ENCODE measurements at places on chromosomes 12 and 14.

DNA sequence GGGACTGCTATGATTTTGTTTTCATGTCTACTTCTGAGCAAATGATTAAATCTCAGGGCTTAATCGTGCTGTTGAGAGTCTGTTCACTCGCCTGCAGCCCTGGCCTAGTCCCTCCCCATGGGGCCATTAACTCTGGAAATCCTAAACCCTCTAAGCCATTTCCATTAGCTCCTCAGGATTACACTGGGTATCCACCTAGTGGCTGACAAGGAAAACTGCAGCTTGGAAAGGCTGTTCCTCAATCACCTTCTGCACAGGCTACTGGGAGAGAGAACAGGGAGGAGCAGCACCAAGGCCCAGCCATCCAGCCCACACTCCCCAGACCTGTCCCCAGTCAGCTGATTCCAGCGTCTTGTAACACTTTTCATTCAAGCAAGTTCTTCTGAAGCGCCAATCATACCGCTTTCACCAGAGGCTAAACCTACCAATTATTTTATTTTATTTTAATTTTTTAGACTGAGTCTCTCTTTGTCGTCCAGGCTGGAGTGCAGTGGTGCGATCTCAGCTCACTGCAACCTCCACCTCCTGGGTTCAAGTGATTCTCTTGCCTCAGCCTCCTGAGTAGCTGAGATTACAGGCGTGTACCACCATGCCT is 48.7 kb downstream of the NEUROD4 start:
- peak; percentile 74 for DNase-seq

- no peak for DNase-seq
Measured at GRCh38 chr14:91332171-91332985, 85.2 kb downstream of the CCDC88C start.

DNA sequence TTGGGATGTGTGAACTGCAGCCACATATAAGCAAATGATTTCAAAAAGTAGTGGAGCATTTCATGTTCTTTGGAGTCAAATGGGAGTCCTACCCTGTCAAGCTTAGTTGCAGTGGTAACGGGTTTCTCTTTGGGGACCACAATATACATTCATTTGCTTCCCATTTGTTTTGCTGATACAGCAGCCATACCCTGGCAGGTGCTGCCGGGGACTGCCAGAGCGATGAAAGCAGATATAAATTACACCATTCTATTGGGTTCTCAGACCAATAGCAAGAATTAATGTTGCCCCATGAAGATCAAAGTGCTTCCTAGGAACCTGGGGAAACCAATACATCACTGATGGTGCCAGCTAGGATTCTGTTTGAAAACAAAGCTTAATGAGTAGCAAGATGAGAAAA is 1621.5 kb upstream of the FLRT2 start:
- no peak for DNase-seq

DNA sequence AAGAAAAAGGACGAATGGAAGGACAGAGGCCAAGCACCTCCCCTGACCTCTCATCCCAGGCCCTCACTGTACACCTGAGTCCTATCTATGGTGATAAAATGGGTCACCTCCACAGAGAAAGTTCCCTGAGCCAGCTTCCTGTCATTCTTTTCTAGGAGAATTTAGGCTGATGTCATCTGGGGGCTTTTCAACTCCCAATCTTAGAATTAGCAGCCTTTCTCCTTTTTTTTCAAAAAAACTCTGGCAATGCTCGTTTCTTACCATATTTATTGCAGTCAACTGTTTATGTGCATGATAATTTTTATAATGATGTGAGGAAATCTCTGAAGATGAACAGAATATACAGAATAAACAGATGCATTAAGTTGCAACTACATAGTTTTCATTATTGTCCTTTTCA is 177.6 kb downstream of the SNAPC1 start:
- no peak for DNase-seq

DNA sequence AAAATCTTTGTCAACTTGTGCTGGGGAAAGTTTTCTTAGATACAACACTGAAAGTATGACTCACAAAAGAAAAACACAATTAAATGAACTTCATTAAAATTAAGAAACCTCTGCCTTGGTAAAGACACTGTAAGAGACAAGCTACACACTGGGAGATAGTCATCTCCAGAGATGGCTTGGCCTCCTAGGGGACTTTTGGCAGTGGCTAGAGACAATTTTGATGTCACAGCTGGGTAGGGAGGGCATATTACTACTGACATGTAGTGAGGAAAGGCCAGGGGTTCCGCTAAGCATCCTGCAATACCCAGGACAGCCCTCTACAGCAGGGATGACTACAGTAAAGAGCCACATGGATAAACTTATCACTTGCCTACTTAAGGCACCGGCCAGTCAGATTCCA is 8.7 kb upstream of the RNASE4 start:
- no peak for DNase-seq

DNA sequence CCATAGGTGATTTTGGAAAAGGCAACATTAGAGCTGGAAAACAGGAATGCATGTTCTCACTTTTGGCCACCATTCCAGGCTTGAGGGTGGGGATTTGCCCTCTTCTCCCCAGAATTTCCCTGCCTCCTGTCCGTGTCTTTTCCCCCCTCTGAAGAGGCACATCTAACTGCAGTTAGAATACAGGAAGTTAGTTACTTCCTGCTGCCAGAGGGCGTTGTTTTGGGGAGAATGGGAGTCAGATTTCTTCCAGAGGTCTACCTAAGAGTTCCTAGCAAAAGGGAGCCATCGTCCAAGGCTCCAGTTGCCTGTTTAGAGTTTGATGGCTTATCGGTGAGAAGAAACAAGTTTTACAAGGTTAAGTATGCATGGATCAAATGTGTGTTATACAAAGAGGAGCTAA is 112.8 kb upstream of the IGF1 start:
- DNase-seq, result no peak

DNA sequence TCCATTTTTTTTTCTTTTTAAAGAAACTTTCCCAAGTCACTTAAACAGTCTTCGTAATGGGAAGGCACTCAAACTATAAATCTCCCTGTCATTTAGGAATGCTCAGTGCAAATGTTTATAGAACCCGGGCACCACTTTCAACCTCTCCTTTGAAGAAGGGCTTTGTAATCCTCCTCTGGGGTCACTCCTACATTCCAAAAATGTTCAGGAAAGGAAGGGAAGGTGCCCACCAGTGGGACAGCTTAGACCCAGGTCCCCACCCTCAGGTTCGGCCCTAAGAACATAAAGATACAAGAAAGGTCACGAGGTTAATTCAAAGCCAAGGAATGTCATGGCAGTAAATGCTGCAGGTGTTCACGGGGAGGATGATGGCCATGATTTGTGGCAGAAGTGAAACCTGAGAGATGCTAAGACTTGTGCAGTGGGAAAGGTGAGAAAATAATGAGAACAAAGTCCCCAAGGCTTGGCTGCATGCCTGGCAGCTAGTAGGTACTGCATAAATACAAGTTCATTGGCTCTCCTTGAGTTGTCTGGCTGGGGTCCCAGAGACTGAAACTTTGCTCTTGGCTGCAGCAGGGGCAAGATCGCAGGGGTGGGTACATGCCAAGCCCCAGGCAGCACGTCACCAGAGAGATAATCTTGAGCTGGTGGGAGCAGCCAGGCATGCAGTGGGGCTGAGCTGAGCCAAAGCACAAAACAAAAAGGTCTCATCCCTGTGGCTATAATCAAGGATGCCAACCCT is 21.1 kb downstream of the KRT18 start:
- DNase-seq, result no peak

- DNase-seq, result no peak
Measured at GRCh38 chr12:19596434-19597166, 157.3 kb downstream of the AEBP2 start.

DNA sequence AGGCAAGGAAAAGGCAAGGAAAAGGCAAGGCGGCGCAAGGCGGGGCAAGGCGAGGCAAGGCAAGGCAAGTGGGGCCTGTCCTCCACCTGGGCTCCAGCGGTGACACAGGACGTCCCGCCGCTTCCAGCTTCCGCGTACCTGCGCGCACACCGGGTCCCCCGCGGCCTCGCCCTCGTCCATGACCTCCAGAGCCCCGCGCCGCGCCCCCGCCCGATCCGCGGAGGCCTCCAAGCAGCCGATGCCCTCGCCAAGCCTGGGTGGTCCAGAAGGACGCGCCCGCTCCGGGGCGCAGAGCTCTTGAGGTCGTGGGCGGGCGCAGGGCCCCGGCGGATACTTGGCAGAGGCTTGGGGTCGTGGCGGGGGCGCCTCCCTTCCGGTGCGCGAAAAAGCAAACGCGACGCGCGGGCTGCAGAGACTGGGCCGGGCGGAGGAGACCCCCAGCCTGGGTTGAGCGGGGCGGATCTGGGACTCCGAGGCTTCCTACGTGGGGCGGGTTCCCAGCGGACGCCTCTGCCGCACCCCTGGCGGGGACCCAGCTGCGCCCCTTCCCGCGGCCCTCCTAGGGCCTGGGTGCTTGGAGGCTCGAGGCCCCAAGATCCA is 60.8 kb upstream of the EIF5 start:
- DNase-seq, result no peak

- no peak for DNase-seq
Measured at GRCh38 chr14:37417833-37418232, 177.2 kb downstream of the FOXA1 start.

DNA sequence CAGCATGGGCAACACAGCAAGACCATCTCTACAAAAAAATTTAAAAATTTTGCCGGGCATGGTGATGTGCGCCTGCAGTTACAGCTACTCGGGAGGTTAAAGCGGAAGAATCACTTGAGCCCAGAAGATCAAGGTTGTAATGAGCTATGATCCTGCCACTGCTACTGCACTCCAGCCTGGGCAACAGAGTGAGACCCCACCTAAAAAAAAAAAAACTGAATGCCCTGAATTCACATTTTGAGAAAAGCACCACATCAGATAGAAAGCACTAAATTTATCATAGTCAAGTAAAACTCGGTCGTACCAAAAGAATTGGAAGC is 24.1 kb upstream of the AP4S1 start:
- DNase-seq, result no peak

DNA sequence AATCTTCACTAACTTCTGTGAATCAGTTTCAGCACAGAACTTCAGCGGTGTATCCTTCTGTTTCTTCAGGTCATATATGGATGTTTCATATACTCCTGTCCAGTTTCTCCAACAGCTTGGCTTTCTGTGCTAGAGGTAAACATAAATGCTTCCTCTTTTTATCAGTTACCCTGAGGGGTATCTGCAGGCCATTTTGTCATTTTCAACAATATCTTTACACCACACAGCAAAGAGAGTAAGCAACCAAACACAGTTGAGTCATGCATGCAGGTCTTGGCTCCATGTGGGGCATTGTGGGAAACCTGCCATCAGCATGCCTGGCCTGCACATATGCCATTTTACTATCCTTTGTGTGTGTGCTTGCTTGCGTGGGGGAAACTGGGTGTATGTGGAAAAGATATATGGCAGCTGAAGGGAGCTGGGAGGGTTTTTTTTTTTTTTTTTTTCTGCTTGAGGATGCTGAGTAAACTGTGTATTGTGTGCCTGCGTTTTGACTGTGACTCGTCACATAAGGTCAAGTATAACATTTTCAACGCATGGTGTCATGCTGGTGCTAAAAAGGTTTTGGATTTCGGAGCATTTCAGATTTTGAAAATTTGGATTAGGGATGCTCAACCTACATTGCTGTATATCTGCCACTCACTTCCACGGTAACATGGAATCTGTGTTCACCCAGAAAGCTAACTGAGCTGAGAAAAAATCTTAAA is 56.1 kb upstream of the YARS2 start:
- DNase-seq, result no peak

- DNase-seq, result no peak
Measured at GRCh38 chr14:68165274-68165843, 345.8 kb downstream of the RAD51B start.

DNA sequence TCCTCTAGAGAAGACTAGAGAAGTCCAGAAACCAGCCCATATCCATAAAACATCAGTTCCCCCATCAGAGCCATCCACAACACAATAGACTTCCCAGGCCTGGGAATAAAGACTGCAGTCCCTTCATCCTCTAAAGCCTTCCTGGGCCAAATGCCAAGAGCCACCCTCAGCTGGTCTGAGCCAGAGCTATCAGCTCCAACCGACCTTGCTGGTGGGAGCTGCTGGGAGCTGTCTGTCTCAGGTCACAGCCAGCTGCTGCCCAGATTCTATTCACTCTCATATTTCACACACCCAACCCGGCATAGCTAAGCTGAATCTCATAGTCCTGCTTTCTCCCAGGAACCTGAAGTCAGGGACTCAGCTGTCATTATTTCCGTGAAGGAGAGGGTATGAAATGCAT is 10.9 kb upstream of the TFCP2 start:
- DNase-seq, result peak; percentile 44

Data from adipocyte (in vitro differentiated cells).